Substantia nigra (tissue), 51 donors: ENCODE measurements at places on chromosomes 7 and 10.

- DNase-seq = no peak
Measured at GRCh38 chr7:44415510-44415909, 74.9 kb downstream of the NUDCD3 start.

DNA sequence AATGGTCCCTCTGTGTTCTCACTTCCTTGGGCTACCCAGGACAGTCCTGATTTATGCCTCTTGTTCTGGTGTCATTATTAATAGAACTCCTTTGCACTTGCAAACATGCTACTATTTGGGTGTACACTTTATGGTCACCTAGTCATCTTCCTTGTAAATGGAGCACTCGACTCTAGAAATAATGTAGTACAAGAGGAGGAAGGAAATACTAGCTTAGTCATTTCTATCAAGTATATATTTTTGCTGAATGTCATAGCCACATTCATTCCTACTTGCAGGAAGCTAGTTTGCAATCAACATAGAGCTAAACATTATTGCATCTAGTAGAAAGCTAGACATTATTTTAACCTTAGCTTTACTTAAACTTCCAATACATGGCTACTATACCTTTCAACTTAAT lies 335.3 kb downstream of the MAGI2 start:
- DNase-seq = no peak

DNA sequence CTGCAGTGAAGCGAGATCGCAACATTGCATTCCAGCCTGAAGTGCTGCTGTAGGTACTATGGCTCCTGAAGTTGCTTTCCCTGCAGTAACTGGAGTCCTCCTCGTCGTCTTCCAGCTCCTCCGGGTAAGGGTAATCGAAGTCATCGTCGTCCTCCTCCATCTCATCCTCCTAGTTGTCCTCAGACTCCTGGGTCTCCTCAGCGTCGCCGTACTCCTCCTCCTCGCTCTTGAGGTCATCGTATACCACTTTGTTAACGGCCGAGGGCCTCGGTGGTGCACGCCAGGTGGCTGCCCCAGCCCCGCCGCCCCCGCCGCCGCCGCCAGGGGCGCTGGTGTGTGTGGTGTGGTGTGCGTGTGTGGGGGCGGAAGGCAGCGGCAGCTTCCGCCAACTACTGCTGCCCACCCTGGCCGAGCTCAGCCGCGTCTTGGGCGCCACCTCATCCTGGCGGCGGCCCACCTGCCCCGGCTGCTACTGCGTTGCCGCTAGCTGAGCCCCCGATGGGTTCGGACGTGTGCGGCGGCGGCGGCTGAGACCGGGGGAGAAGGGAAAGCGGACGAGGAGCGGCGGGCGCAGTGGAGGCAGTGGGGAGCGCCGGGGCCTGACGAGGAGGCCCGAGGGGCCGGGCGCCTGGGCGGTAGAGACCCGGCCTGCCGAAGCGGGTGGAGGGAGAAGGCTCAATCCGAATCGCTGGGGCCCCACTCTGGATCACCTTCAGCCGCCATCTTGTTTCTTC lies 11.8 kb upstream of the ACBD5 start:
- no peak for DNase-seq

DNA sequence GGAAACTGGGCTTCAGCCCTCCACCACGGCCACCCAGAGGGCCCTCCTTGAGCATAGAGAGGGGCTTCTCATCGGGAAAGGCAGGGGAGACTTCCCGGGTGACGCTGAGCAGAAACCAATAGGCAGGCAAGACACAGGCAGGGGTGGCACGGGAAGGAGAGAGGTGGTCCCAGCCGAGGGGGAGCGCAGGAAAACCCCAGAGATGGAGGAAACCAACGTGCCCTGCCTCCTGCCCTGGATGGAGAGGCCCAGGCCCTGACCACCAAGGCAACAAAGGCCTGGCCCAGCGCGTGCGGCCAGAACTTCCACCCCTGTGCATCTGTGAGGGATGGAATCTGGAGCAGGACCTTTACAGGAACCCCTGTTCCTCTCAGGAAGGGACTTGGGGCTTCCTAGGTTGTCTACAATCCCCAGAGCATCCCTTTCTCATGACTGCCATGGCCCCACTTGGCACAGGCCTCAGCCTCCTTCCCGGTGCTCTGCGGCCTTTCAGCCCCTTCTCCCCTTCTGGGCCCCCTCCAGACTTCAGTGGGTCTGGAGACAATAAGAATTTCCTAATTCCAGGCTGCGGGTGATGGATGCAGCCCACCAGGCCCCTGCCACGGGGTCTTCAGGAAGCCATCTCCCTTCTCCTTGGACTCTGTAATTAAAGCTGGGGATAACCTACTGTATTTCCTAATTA lies 137.0 kb upstream of the RET start:
- no peak for DNase-seq

DNA sequence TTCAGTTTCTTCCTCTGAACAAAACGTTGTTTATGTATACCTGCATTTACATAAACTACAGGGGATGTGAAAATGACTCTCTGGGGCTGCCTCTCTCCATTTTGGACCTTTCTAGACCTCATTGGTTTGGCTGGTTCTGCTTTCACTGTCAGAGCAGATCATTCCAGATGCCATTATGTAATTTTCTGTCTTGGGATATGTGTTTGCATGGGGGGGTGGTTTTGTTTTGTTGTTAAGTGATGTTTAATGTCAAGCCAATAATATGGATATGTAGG lies 172.4 kb downstream of the LRRC4 start:
- no peak for DNase-seq

DNA sequence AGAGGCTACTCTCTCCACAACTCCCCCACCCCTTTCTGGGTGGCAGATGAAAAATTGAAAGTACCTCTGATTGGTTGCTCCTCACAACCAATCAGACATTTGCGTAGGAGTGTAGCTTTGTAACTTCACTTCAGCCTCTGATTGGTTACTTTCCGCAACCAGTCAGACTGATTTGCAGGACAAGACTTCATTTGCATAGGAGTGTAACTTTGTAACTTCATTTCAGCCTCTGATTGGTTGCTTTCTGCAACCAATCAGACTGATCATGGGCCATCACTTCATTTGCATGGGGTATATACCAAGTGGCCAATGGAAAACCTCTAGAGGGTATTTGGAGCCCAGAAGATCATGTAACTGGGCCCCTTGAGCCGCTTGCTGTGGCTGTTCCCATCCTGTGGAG lies 25.6 kb downstream of the CDNF start:
- DNase-seq = no peak

GRCh38 chr10:113273181-113274163 lies 279.4 kb upstream of the HABP2 start:
- DNase-seq = peak; percentile 50

DNA sequence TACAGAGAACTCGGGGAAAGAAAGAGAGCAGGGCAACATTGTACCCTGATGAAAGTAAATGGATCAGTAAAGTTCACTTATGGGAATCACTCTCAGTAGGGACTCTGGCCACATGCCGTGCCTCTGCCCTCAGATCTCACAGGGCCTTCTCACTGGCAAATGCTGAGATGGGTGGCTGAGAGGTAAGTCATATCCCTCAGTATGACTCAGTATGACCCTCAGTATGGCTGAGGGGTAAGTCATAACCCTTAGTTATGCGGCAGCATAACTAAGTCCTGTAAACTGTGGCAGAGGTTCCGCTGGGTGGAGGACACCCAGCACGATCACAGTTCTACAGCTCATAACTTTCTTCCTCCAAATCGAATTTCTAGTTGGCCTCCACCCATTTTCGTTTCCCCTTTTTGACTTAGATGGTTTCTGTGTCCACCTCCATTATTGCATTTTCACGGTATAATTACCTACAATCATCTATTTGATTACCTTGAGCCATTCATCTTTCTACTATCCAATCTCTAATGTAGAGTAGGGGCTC lies 26.5 kb upstream of the WNT16 start:
- no peak for DNase-seq

DNA sequence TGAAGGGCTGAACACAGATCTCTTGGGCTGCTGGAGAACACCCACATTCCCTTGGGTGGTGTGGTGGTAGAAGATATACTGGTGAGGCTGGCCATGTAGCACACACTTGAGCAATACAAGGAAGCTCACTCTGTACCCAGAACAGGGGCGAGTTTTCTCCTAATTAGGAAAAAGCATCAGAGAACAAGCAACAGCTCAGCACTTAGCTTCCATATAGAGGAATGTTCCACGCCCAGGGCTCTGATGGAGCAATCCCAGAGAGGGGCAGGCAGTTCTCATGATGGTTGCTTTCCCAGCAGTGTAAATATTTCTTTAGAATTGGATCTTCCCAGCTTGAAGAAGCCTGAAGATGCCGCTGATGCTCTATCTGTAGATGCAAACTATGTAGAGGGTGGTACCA lies 21.0 kb upstream of the PNLIP start:
- DNase-seq = no peak

DNA sequence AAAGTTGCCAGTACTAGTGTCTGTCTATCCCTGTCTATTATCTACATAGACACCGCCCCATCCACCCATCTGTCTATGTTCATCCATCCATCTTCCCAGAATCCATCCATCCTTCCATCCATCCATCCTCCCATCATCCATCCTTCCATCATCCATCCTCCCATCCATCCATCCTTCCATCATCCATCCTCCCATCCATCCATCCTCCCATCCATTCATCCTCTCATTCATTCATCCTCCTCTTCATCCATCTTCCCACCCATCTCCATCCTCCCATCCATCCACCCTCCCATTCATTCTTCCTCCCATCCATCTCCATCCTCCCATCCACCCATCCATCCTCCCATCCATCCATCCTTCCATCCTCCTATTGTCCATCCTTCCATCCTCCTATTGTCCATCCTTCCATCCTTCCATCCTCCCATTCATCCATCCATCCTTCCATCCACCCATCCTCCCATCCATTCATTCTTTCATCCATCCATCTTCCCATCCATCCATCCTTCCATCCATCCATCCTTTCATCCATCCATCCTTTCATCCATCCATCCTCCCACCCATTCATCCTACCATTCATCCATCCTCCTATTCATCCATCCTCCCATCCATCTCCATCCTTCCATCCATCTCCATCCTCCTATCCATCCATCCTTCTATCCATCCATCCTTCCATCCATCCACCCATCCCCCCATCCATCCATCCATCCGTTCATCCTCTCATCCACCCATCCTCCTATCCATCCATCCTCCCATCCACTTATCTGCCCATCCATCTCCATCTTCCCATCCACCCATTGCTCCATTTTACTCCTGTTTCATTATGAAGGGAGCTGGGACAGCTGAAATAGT lies 14.7 kb upstream of the LEP start:
- no peak for DNase-seq

DNA sequence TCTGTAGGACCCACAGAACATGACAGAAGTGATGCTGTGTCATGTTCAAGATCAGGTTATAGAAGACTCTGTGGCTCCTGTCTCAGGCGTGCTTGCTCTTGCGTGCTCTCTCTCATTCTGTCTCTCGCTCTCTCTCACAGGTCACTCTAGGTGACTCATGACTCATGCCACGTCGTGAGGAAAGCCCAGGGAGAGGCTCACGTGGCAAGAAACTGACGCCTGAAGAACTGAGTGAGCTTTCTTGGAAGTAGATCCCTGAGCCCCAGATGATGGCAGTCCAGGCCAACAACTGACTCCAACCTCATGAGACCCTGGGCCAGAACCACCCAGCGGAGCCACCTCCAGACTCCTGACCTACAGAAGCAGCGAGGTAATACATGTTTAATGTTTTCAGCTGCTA lies 103.3 kb downstream of the DNMBP start:
- no peak for DNase-seq

DNA sequence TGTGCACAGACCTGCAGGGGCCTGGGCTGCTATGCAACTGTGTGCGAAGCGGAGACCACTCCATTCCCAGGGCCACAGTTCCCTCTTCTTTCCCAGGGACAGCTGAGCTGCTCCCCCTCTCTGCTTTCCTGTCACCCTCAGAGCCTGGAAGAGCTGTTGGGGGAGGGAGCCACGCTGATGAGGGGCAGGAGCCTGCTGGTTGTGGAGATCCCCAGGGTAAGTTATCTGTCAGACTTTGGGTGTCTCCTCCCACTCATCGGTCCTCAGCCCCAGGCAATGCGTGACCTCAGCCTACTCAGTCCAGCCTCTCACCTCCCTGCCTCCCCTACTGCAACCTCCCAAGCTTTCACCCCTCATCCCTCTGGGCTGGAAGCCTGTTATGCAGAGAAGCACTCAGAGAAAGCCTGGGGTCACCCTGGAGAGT lies 53.5 kb downstream of the ZNF467 start:
- no peak for DNase-seq

GRCh38 chr10:86535132-86535882 lies 13.7 kb upstream of the WAPL start:
- no peak for DNase-seq

GRCh38 chr10:74981831-74982633 lies 129.4 kb upstream of the SAMD8 start:
- no peak for DNase-seq

DNA sequence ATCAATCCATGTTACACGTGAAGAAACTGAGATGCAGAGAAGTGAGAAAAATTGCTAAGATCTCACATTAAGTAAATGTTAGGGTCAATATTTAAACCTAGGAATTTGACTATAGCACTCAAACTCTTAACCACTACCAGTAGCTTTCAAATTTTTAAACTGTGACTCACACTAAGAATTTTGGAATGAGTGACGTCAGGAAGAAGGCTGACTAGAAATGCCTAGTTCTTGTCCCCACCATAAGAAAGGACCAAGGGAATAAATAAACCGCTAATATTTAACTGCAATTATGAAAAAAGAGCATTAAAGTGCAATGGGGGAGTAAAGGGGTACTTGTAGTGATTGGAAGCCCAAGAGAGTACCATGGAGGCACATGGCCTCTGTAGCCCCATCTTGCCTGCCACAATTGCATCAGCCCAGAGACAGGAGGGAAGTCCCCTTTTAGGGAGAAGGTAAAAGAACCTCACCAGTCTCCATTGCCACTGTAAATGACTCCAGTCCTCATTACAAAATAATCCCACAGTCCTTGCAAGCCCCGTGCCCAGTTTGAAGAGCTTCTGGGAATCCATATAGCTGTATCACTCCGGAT lies 3.5 kb upstream of the AKR1B1 start:
- DNase-seq = no peak

- DNase-seq = no peak
Measured at GRCh38 chr10:87626422-87626892, 33.2 kb upstream of the PAPSS2 start.

GRCh38 chr7:90568213-90568612 lies 27.9 kb upstream of the CDK14 start:
- DNase-seq = no peak

GRCh38 chr10:13349463-13350274 lies 1.6 kb upstream of the SEPHS1 start:
- peak; percentile 14 for DNase-seq

GRCh38 chr7:128003787-128004186 lies 27.4 kb downstream of the LRRC4 start:
- no peak for DNase-seq

DNA sequence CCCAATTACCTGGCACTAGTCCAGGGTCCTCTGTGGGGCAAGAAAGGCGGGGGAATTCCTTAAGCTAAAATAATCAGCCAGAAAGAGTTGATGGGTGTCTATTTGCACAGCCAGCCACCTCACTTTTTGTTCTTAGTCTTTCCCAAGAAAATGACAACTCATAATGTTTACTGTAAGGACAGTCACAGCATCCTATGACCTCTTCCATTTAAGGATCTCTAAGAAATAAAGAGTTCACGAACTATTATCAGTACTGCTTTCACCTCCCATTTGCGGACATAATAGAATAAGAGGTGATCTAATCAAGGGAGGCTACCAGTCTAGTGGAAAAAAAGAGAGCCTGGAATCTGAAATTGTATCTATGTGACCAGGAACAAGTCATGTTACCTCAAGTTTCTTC lies 72.4 kb upstream of the LRRC17 start:
- DNase-seq = no peak

- no peak for DNase-seq
Measured at GRCh38 chr7:131161103-131161502, 166.6 kb upstream of the MKLN1 start.

GRCh38 chr10:7298495-7298894 lies 112.3 kb downstream of the SFMBT2 start:
- no peak for DNase-seq
